ENCODE measurements at places on chromosomes 1 and 21.
A peak's percentile ranks its signal among the peaks of the same experiment; 100 is the strongest.

DNA sequence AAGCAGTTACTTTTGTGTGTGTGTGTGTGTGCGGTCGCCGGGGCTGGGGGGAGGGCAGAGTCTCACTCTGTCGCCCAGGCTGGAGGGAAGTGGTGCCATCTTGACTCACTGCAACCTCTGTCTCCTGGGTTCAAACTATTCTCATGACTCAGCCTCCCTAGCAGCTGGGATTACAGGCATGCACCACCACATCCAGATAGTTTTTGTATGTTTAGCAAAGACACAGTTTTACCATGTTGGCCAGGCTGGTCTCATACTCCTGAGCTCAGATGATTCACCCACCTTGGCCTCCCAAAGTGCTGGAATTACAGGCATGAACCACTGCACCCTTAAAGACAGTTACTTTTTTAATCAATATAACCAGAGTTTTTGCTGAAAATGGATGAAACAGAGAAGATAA lies 207.0 kb downstream of the PTPRC start:
- DNase-seq, result no peak

GRCh38 chr1:247387096-247387495 lies 28.9 kb upstream of the NLRP3 start:
- no peak for DNase-seq

GRCh38 chr1:241482761-241483250 lies 36.7 kb downstream of the FH start:
- peak; percentile 59 for DNase-seq

DNA sequence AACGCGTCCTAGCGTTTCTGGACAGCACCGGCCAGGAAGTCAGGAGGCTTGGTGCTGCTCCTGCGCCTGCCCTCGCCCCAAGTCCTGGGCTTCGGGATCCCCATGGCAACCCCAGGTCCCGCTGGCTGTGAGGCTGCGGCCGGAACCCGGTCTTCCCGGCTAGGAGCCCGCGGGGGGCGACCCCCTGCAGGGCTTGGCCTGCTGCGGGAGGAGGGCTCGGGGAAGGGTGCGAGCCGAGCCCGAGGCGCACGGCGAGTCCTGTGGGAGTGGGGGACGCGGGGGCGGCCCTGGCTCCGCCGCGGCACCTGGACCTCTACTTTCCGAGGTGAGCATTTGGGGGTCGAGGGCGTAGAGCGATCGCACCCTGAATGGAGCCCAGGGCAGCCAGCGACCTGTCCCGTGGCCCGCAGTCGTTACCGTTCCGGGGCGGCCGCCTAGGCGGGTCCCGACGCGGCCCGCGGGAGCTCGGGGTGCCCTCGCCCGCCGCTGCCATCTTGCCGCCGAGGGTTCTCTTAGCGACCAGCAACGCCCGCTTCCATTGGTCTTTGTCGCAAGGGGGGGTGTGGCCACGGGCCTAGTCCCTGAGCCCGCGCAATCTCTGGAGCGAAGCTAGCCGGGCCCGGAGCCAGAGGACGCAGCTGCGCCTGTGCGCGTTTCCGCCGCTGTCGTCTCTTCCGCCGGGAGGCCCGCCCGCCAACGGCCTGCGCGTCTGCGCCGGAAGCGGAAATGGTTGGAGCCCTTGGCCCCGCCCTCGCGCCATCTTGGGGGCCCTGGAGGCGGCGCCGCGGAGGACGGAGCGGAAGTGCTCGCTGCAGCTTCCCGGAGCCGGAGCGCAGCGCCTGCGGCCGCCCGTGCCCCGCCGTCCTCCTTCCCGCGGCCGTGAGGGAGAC lies at the start of the genes MORN1 and RER1:
TSS of gene MORN1 (minus strand) at position 514 of the 890 bp plus-strand sequence. CDS start at position 493, 21 bp downstream.
TSS of gene RER1 (plus strand) at position 801 of the 890 bp plus-strand sequence. CDS start 3,950 bp downstream, outside the sequence.
- peak; percentile 99 for DNase-seq

- DNase-seq, result no peak
These were observed 28.5 kb downstream of the PALMD start for GRCh38 chr1:99674115-99675064.

GRCh38 chr1:56901716-56902115 lies 47.1 kb downstream of the C8A start:
- peak; percentile 53 for DNase-seq

DNA sequence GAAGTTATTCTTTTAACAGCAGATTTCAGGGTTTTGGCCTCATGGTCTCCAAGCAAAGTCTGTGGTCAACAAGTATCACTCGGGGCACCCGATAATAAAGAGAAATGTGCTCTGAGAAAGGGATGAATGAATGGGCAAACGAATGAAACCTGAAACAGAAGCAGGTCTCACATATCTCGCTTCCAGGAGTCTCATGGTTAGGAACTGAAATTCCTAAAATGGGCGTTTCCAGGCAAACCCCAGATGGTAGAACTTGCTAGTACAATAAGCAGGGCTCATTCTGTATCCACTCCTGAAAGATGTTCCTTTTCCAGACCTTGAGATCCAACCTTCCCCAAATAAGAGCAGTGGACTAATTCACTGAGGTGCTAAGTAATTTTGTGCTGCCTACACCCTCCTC lies 87.2 kb downstream of the LAMC2 start:
- peak; percentile 20 for DNase-seq

DNA sequence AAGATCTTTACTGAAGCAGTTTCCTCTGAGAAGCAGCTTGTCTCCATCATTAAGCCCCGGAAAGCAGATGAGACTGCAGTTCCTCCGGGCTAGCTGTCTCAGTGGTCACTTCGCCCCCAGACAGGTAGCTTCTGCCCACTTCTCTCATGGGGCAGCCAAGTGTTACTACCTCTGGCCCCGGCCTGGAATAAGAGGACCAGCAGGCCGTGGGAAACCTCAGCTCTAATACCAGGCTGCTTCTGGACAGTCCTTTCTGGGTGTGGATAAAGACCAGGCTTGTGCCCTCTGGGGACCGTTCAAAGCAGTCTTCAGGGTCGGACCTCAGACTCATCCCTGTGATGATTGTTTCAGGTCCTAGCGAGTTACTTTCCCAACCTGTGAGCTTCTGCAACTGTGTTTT lies 54.8 kb downstream of the RUNX3 start:
- DNase-seq, result no peak

GRCh38 chr1:102315096-102315495 lies 318.4 kb upstream of the OLFM3 start:
- DNase-seq, result no peak

- no peak for DNase-seq
These were observed 268.2 kb upstream of the SGIP1 start for GRCh38 chr1:66265796-66266195.

DNA sequence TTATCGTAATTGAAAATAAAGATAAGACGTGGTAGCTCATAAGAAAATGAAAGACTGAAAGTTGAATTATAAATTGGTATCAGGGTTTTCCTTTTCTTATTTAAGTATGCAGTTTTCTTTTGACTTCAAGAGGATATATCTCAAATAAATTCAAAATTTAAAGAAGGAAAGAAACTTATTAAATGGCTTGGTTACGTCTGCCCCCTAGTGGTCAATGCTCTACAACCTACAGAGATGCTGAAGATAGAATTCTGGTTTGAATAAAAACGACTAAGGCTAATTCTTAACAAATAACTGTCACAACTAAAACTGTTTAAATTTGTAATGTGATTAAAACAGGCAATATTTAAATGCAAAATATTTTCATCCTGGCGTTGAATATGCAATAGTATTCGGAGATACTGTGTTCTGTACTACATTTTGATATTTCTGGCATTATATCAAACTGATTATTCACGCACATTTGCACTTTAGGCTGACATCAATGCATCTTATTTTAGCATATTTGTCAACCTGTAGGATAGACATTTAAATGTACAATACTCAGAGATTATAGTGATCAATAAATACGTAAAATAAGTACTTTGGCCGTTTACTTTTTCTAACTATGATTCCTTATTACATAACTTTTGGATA lies 26.8 kb downstream of the IFI44 start:
- DNase-seq, result peak; percentile 61

DNA sequence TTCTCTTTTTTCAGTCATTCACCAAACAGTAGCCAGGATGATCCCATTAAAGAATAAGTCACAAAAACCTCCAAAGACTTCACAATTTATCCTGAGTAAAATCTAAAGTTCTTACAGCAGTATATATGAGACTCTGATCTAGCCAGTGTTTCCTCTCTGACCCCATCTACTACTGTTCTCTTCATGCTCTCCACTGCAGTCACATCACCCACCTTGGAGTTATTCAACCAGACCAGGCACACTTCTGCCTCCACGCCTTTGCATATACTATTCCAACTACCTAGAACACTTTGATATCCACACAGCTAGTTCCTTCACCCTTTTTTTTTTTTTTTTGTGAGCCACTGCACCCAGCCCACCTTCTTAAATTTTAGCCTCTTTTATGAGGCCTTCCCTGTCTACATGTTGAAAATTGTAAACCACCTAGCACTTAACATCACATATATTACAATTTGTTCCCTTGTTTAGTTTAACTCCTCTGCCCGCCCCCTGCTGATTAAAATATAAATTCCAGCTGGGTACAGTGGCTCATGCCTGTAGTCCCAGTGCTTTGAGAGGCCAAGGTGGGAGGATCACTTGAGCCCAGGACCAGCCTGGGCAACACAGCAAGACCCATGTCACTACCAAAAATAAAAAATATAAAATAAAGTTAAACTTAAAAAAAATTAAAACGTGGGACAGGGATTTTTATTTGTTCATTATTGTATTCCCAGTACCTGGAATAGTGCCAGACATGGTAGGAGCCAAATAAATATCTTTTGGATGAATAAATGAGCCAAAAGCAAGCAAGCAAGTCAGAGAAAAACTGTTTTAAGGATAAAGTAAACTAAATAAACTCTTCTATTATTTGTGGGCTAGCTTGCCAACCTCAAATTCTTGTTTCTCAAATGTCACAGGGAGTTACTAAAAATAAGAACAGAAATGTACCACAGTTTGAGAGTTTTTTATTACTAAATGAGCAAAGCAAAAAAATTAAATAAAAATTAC lies 35.2 kb upstream of the MUTYH start:
- DNase-seq, result peak; percentile 62

DNA sequence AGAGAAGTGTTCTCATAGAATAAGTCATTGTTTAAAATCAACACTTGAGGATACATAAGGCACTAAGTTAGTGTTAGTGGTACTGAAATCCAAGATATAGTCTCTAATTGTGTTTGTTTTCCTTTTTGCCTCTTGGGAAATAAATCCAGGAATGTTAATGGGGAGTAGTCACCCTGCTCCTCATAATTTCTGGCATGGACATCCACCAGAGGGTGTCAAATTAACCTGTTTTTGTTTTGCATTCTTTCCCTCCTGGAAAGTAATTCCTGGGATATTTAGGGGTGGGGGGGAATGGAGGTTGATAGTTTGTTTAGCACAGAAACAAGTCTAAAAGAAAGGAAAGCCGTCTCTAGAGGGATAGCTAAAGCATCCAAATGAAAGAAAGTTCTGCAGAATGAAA lies 87.8 kb upstream of the MAP1LC3C start:
- DNase-seq, result no peak

- no peak for DNase-seq
These were observed 220.4 kb downstream of the RHOU start for GRCh38 chr1:228955691-228956090.

GRCh38 chr1:180962178-180962577 lies 49.5 kb downstream of the KIAA1614 start:
- no peak for DNase-seq

GRCh38 chr1:50289495-50289894 lies 133.7 kb downstream of the DMRTA2 start:
- DNase-seq, result no peak

DNA sequence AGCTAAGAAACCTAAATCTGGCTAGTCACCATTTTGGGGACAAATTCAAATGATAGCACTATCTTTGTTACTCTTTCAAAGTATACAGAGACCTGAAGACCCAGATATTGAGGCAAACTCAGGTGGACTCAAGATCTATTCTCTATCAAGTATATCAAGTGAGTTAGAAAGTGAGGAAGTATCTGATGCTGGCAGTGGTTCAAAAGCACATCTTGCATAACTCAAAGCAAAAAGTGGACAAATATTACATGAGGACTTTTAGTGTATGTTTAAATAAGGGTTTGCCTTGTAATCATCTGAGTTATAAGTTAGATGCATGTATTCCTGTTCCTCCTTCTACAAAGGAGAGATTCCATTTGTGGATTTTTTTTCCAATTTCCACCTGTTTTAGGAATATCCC lies 338.4 kb downstream of the DISC1 start:
- no peak for DNase-seq

- peak; percentile 44 for DNase-seq
These were observed at the start of gene MEX3A for GRCh38 chr1:156082309-156083091. Gene MEX3A (minus strand): TSS chr1:156082465. CDS start chr1:156081998, 467 bp downstream.

GRCh38 chr1:24049733-24050132 lies 62.2 kb downstream of the MYOM3 start:
- no peak for DNase-seq

GRCh38 chr1:43388613-43389012 lies 987 bp downstream of the MED8 start:
- DNase-seq, result no peak

- no peak for DNase-seq
These were observed 67.7 kb downstream of the GPATCH2 start for GRCh38 chr1:217563179-217563578.

GRCh38 chr1:92484472-92485380 lies 2.0 kb downstream of the GFI1 start:
- no peak for DNase-seq

DNA sequence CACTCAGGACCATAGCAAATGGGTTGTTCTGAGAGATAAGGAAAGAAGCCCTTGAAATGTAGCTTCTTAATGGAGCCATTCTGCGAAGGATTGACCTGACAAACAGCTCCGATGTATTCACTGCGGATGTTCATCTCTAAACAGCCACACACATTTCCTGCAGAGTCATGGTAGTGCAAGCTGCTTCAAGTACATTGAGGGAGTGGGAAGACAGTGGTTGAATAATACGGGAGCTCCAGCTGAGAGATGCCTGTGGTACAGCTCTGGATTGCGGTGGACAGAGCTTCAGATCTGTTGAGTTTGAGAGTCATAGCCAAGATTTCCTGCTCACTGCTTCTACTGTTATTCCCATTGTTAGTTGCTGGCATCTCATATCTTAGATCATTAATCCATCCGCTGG lies 86.6 kb downstream of the ZBTB18 start:
- DNase-seq, result no peak

GRCh38 chr21:46304955-46305354 lies 18.7 kb downstream of the C21orf58 start:
- DNase-seq, result no peak

DNA sequence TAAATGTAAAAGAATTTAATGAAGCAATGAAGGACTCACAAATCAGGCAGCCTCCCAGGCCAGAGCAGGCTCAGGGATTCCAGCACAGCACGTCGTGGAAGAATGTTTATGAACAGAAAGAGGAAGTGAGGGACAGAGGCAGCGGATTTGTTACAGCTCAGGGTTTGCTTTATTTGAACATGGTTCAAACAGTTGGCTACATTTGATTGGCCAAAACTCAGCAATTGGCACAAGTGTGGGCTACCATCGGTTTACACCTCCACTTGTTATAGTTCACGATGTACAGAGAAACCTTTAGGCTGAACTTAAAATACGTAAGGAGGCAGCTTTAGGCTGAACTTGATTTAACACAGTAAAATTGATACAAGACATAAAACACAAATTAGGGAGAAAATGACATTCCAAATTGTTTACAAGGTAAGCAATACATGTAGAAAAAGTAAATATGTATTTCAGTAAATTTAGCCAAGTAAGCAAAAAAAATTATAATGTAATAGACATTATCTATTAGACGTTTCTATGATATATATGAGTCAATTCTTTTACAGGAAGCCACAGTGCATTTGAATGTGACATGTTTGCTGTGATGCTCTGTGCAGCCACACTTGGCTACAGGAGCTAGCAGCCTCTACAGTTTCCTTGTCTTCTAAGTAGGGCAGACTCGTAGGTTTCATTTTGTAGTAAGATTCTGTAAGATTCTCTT lies 126.5 kb downstream of the ADSS2 start:
- no peak for DNase-seq

All from fibroblast of gingiva (primary cell).